ENCODE measurements at places on chromosomes 12 and 14.

- no peak for DNase-seq
Measured at GRCh38 chr14:76808011-76808410, 4.7 kb downstream of the ANGEL1 start.

DNA sequence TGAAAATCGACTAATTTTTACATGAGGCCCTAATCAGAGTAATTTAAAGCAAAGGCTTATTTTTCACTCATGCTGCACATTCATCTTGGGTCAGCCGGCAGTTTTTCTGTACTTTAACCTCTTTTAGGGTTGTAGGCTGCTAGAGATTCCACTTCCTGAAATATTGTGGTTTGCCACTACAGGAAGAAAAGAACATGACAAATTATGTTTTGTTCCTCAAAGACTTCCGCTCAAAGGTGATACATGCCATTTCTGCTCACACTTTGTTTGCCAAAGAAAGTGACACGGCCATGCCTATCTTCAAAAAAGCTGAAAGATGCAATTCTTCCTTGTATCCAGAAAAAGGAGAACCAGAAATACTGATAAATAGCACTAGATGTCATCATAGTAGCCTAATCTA is 183.4 kb upstream of the PPFIA2 start:
- no peak for DNase-seq

DNA sequence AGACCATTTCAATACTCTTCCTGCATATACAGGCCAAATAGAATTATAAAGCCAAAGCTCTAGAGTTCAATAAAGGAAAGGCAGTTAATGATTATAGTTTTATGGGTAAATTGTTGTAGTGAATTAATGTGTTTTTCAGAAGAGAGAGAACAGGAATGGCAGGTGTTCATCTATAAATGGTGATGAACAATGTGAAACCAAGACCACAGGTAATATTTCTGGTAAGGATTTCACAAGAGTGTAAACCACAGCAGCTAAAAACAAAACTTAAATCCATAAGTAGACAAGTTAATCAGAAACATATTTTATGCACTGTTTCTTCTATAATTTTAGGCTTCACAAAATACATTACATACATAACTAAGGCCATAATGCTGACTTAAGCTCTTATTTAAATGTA is 204.4 kb downstream of the SYT1 start:
- no peak for DNase-seq

- DNase-seq = peak; percentile 44
Measured at GRCh38 chr14:39015360-39015961, 87.6 kb downstream of the SEC23A start.

DNA sequence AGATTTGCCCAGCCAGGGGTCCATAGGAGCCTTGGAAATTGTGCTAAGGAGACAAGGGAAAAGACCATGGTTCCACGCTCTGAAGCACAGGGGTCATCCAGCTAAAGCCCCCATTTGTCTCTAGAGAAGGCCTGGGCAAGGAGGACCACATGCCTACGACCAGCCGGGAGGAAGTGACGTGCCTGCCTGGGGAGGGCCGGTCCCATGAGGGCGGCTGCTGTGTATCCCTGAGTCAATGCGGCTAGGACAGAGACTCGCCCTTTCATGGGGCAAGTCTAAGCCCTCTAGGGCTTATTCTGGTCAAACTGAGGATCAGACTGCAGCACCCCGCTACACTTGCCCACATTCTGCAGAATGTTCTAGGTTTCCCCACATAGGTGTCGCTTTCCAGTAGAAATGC is 20.6 kb upstream of the RIN3 start:
- DNase-seq = no peak

DNA sequence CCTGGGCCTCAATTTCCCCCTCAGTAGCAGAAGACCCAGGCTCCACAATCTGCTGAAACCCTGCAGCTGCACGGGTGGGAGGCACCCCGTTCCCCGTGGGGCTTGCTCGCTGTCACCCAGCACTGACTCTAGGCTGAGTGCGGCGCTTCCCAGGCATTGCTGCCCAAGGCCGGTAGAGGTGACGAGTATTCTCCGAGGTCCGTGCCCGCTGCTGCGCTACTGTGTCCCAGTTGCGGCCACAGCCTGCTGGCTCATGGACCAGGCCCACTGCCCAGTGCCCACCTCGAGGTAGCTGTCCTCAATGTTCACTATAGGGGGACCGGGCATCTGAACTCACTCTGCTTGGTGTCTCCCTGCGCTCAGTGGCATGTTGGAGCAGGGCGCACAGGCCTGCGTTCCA is 74.7 kb downstream of the GSC start:
- DNase-seq = no peak

DNA sequence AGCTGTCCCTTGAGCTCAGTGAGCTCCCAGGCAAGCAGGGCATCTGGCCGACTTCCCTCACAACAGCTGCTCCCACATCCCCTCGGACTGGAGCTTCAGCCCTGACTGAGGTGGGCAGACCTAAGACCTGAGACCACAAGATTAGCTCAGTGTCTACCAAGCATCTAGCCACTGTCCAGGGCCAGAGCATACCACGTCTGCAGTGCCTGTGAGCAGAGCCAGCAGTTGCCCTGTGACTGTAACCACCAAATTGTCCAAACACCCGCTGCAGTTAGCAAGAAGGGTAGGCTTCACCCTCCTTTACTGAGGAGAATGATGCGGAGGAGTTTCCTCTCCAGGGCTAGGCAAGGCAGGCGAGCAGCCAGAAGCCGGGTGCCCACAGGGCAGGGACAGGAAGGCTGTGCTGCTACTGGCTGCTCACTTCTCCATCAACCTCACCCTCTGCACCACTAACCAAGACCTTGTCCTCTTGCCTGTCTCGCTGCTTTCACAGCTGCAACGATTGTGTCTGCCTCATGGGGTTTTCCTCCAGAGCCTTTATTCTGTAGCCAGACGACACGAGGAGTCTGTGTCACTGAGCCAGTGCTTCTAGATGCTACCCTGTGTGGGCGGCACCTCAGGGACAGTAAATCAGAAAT is 53.9 kb downstream of the ANAPC7 start:
- no peak for DNase-seq

GRCh38 chr12:77553976-77554619 is 276.6 kb upstream of the NAV3 start:
- no peak for DNase-seq

GRCh38 chr12:124322271-124322998 is 27.5 kb downstream of the RFLNA start:
- peak; percentile 19 for DNase-seq

Data from EL (cell line).